ENCODE measurements at places on chromosomes 1 and 21.

DNA sequence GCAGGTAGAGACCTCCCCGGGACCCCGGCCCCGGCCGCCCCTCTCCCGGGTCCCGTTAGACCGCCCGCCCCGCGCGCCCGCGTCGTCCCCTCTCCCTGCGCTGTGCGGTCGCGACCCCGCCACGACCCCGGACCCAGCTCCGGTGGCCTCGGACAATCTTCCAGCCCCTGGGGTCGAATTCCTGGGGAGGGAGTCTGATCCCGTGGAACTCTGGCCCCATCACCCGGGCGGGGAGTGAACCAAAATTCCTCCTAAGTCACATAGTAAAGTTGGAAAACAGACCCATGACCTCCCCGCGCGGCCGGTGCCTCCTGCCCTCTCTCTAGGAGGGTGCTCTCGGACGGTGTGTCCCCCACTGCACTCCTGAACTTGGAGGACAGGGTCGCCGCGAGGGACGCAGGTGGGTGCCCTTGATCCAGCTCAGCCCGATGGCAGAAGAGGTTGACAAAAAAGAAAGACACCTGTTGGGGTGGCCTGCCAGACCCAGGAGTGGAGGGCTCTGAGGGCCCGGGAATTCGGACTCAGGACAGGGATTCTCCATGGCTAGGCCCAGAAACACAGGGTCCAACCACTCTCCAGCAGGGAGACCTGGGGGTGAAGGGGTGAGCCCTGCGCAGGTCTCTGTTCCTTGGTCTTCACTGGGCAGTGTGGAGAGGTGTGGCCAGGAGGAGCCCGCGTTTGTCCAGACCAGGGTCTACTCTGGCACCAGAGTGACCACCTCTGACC lies 451 bp downstream of the ADAMTSL4 start:
- DNase-seq, result no peak

GRCh38 chr1:2606881-2607621 lies 20.5 kb downstream of the PRXL2B start:
- peak; percentile 23 for DNase-seq

GRCh38 chr1:30197639-30198450 lies 525.5 kb downstream of the MATN1 start:
- DNase-seq, result no peak

- no peak for DNase-seq
Measured at GRCh38 chr1:244154508-244154871, 103.4 kb downstream of the ZBTB18 start.

- DNase-seq, result peak; percentile 18
Measured at GRCh38 chr1:24894002-24894401, 36.1 kb downstream of the RUNX3 start.
